Choroid plexus epithelial cell (primary cell): ENCODE measurements at places on chromosomes 6 and 20.

- no peak for DNase-seq
Observed at GRCh38 chr6:2797564-2798031, 32.4 kb downstream of the WRNIP1 start.

GRCh38 chr6:33577106-33577535, 3.0 kb downstream of the BAK1 start:
- no peak for DNase-seq

GRCh38 chr6:83511266-83511665, 1.1 kb upstream of the PRSS35 start:
- DNase-seq: no peak

DNA sequence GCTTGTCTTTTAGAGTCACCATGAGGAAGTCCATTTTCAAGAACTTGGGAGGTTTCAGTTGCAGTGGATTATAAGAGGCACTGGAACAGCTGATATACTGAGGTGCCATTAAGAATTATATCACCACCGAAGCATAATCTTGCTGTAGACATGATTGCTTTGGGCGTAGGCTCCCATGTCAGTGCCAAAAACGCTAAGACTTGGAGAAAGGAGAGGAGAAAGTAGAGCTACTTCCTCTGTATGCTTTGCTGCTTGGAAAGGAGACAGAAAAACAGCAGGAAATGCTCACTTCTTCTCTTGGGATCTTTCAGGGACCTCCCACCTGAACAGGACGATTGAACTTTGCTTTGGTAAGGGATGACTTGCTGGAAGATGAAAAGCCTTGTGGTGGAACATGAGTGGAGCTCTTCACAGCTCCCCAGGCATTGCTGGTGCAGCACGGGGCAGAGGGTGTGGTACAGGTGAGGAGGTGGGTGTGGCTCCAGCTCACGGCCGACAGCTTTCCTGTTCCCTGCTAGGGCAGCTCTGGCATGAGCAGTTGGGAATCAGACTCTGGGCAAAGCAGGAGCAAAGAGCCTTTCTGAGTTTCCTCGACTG, 190.4 kb upstream of the JAG1 start:
- DNase-seq: peak; percentile 23

DNA sequence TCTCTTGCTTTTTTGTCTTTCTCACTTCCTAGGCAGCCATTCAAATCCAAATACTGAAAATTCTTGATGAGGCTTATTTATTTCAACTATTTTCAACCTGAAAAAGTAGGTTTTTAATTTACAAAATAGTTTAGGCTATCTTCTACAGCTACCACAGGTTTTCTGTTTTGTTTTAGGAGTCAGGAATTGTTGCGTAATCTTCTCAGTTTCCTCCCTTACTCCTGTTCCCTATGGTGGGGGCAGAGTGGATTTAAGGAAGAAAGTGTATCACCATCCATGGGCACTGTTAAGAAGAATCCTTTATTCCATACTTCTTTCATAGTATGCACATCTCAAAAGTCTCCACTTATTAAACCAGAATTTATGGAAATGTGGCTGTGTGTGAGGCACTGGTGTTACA, 182.4 kb downstream of the KHDC1L start:
- no peak for DNase-seq

- peak; percentile 80 for DNase-seq
Observed at GRCh38 chr6:88730611-88731011, 232.8 kb downstream of the RNGTT start.

GRCh38 chr6:7562769-7563168, 21.3 kb downstream of the DSP start:
- no peak for DNase-seq

DNA sequence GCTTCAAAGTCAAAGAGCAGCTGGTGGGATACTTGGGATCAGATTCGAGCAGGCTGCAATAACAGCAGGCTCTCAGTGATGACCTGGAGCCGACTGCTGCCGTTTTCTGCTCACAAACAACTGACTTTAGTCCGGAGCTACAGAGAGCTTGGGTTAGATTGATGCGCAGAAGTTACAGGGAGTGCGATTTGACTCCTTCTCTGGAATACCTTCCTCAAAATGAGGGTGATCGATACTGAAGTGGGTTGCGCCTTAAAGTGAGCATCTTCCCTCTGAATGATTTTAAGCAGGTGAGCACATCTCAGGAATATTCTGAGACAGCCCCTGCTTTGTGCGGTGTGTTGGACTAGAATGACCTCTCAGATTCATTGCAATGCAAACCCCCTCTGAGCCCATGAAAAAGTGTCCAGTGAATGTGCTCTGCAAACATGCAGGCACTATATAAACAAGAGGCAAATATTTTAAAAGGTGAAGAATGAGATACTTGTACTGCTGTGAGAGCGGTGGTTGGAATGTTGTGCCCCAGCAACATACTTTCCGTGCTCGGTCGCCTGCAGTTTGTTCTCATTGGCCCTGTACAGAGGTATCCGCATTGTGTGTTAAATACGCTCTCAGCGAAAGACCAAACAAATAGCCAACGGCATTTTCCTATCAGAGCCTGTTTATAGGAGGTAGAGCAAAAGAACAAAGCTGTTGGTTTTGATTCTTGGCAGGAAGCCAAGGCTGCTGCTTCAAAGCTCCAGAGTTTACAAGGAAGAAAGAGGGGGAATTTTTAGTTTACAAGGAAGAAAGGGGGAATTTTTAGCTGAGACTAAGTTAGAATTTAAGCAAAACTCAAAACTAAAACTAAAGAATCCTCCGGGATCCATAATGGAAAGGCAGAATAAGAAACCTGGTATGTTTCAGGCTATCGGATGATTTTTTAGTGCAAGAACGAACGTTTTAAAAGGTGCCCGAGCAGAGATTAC, 67.7 kb downstream of the PHACTR2 start:
- DNase-seq: peak; percentile 93

DNA sequence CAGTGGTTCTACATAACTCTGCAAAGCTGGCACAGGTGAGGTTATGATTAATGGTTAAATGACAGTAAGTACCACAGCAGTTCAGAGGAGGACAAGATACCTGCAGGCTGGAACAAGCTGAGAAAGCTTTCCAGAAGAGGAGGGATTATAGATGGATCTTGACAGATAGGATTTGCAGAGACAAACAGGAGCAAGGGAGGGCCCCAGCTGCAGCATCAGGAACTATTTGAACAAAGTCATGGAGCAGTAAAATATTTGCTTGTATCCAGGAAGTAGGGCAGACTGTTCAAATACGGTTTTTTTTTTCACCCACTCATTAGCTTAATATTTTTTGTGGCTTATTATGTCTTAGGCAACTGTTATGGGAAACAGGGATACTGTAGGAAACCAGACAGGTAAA, 144.4 kb upstream of the MAN1A1 start:
- no peak for DNase-seq

GRCh38 chr20:56454754-56455153, 13.7 kb upstream of the RTF2 start:
- DNase-seq: no peak

GRCh38 chr6:18654821-18655220, 267.7 kb downstream of the RNF144B start:
- no peak for DNase-seq

DNA sequence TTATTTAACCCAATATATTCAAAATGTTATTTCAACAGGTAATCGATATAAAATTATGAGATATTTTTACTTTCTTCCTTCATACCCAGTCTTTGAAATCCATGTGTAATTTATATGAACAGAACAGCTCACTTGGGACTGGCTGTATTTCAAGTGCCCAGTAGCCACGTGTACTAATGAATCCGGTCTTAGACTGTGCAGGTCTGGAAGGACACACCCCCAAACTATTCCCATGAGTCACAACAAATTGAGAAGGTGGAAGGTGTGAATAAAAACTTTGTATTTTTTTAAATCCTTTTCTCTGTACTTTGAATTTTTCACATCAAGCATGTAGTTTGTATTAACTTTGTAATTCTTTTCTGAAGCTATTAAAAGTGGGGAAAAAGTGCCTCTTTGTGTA, 2.8 kb downstream of the UNC5CL start:
- no peak for DNase-seq

DNA sequence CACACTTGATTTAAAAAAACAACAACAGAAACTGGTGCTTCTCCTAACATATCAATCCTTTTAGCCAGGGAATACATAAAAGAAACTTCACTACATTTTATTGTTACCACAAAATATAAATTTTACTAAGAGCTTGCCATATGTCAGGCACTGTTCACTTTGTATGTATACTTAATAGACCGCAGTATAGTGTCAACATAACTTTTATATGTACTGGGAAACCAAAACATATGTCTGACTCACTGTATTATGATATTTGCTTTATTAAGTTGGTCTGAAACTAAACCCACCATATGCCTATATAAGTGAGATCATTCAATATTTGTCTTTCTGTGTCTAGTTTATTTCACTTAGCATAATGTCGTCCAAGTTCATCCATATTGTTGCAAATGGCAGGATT, 108.4 kb downstream of the KLHL32 start:
- DNase-seq: no peak

DNA sequence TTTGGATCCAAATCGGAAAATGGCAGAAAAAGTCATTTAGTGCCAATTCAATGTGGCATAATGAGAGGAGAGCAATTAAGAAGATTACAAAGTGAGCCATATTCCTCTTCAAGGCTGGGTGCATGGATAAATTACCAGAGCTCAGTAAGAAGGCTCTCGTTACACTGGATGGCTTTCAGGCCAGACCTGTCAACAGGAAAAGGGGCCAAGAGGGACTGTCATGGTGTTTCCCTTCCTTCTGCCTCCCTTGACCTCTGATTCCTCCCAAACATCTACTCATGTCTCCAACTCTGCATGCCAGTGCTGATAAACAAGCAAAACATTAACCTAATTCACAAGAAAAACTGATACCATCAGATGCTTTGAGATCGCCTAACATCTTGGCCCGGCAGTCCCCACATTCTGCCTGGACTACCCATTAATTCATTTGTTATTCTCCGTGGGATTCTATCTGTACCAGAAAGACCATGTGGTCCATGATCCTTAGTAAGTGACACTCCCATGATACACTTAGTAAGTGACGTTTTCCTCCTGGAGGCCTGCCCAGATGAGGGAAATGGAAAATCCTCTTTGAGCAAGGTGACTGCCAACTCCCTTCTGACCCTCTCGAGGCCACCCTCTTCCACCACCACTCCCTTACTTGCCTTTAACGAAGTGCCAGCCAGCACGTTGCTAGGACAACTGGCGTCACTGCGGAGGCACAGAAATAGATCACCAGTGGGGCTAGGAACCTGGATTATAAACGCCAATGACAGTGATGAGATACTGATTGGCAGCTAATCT, 239.2 kb downstream of the GMPR start:
- DNase-seq: no peak

DNA sequence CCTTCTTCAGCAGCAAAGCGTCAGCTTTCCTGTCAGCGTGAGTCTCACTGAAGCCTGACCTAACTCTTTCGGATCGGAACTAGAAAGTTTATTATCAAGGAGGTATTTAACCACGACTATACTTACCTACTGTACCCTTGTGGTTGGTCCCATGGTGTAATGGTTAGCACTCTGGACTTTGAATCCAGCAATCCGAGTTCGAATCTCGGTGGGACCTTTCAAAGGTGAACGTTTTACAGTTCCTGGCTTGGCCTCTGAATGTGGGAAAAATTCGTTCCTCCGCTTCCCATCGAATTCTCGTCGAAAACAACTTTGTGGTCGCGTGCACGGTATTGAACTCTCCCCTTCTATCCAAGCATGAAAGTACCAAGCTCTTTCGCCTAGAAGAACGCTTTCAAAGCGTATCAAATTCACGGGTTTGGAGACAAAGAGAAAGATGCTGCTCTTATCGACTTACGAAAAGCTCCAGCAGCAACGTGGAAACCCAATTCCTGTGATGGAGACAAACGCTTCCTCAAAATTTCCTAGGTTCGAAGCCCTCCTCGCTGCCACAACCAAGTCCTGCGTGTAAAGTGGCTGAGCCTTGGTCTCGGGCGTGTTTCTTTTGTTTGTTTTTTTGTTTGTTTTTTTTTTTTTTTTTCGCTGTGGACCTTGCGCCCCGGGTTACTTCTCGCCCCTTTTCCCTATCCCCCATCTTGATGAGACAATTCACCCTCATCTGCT, 63.7 kb downstream of the GPX5 start:
- DNase-seq: peak; percentile 94
